Activated CD8-positive, alpha-beta memory T cell treated with anti-CD3 and anti-CD28 coated beads for 1 hour (primary cell): ENCODE measurements at places on chromosomes 4 and X.
A peak's percentile ranks its signal among the peaks of the same experiment; 100 is the strongest.

DNA sequence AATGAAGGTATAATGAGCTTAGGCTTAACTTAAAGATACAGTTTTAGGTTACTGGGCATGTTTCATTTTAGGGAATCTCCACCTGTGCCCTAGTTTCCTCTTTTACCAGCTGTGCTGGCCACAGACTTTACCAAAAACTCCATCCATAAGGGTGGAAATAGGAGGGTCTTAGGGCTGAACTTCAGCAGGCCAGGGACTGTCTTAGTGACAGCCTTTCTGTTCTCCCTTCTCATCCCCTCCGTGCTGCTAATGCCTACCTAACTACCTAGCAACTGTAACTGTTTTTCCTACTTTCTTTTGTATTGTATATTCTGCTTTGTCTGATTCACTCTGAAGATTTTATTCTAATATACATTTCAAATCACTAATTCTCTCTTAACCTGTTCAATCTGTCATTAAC is 1375.3 kb downstream of the PCDH18 start:
- no peak for DNase-seq

DNA sequence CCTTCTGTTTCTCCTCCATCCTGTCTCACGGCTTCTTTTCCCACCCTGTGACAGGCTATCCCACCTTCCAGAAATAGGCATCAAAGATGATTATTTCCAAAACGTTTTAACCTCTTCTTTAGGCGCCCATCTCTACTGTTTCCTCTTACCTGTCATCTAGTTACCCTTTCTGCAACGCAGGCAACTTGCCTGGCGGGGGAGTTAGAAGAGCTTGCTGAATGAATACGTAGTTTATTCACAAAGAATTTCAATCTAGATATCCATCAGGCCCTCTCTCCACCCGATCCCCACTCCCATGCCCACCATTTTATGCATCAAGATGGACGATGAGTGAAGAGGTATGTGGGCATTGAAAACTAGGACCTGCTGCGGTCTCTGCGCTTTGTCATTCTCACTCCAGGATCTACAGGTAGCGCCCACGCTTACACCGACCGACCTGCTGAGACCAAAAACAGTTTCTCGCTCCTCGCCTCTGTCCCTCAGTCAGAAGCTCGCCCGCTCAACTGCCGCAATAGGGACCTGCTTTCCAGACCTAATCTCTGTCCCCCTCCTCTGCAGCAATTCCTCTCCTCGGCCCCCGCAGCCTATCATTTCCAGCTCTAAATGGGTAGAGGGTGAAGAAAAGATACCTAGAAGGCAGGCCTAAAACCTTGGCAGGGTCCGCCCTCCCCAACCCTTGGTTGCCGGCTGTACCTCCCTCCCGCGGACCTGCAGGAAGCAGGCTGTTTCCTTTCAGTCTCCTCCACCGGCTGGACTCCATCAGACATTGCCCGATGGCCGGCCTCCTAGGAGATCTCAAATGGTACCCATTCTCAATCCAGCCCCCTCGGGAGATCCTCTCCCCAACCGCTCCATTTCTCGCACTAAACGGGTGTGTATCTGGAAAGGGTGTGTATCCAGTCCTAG is 624 bp downstream of the BEX5 start:
- DNase-seq: no peak

- no peak for DNase-seq
These were observed 15.1 kb upstream of the PPP2R2C start for GRCh38 chr4:6487466-6487865.

- DNase-seq: no peak
These were observed at the start of gene FRMD7 for GRCh38 chrX:132127743-132128142. Gene FRMD7, minus strand, starts transcription at chrX:132128020. Its CDS starts 176 bp downstream, at chrX:132127844.

DNA sequence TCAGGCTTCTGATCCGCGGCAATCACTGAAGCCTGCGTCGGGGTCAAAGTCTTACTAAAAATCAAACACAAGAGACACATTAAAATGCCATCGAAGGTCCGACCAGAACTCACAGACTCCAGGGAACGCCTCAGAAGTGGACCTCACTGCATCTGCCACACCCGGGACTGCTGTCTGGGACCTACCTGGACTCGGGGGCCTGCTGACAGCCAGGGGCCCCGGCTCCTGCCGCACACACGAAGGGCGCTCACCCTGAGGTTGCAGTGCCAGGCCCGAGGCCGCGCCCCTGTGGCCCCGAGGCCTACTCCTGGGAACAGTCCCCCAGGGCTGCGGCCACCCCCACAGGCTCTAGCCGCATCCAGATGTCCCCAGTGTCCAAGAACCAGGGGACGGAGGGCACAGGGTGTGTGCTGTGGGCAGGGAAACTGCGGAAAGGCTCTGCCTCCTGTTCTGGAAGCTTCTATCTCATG is 7.4 kb downstream of the CTBP1 start:
- no peak for DNase-seq

- DNase-seq: no peak
These were observed 25.7 kb upstream of the XIAP start for GRCh38 chrX:123834116-123834515.

- no peak for DNase-seq
These were observed 225.2 kb upstream of the DKK2 start for GRCh38 chr4:107261241-107261874.

- DNase-seq: no peak
These were observed 231.5 kb downstream of the BCOR start for GRCh38 chrX:39866229-39866628.

DNA sequence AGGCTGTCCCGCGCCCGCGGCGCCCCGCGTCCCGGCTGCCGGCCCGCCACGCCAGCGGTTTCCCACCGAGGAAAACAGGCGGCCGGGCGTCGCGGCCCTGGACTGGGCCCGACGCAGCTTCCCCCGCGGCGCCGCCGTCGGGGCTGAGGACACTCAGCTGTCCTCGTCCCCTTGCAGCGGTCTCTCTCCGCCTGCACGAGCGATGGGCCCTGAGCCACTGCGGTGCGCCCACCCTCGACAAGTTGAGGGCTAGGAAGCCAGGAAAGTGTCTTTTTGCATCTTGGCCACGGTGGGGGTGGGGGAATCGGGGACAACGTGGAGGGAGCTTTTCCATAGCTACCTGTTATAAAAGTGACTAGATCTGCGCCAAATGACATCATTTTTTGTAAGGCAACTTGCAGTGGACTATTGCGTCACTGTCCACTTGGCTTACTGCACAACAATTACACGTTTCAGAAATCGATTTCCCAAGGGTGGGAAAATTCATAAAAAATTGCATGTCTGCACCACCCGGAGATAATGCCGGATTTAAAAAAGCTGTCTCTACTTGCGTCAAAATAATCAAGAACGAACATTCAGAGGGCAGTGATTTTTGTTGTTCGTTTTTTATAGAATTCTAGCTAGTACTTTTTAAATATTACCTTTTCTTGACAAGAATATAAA is 1.1 kb downstream of the KLHL15 start:
- DNase-seq: no peak

DNA sequence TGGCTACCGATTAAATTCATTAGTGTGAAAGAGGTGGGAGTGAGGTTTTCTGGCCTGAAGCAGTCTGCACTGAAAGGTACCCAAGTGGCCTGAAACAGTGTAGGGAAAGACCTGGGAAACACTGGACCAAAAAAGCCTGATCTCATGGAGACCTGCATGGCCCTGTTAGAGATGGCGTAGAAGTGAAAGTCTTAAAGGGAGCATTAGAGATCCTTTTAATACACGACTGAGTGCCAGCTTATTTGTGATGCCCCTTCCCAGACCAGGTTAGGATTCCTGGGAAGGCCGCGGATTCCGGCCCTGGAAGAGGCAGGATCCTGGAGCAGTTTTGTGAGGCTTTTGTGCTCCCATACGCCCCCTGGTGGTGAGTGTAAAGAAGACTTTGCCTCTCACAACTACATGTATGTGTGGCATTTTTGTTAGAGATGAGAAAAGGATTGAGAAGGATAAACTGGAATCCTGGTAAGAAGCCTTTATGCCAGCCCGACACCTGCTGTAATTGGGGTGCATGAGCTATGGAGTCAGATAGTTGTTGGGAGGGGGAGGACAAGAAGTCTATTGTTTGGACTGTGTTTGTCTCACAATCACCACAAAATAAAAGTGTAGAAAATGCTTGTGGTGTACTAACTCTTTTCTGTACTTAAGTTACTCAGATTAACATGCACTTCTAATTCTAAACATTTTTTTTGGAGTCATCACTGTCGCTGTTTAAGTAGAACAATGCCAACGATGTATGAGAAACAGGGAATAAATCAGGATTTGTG is 54.0 kb downstream of the JADE1 start:
- peak; percentile 49 for DNase-seq

GRCh38 chrX:101785142-101785541 is 125.5 kb upstream of the ARMCX2 start:
- DNase-seq: no peak

- no peak for DNase-seq
These were observed 37.4 kb upstream of the SLC10A4 start for GRCh38 chr4:48445704-48446103.

- no peak for DNase-seq
These were observed 507.5 kb downstream of the SPOCK3 start for GRCh38 chr4:166726832-166727231.

GRCh38 chr4:171478181-171478580 is 335.0 kb upstream of the GALNTL6 start:
- no peak for DNase-seq

- no peak for DNase-seq
These were observed 111.2 kb downstream of the ELOVL6 start for GRCh38 chr4:110087070-110087708.

DNA sequence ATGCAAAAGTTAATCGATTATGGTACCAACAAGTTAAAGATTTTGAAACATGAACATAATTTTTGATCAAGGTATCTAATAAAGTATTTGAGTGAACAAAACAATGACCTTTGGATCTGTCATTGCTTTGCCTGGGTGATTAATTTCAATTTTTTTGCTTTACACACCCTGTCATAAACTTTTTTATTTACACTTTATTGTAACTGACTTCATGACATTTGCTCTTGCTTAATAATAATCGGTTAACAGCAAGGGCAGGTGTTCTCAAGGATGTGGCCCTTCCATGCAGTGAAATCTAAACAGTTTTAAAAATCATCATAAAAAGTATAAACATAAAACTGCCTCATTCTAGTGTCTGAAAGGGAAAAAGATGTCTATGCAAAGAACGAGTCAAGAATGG is 24.1 kb downstream of the ATOH1 start:
- DNase-seq: no peak

GRCh38 chr4:69376450-69376849 is 96.2 kb downstream of the UGT2B28 start:
- no peak for DNase-seq

DNA sequence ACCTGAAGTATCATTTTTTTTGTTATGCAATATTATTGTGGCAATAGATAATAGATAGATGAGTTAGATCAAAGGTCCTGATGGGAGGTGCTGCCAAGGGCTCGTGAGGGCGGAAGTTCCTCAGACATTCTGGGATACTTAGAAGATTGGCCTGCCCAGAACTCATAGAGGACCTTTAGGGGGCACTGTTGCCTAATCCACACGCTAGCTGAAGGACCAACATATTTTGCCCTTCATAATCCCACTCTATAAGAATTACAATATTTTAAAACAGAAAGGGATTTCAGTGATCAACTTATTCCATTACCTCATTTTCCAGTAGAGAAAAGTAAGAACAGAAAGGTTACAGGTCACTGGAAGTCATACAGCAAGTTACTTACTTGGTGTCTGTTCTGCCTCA is 22.9 kb upstream of the COX7B2 start:
- DNase-seq: no peak

- no peak for DNase-seq
These were observed 66.9 kb upstream of the PCDH7 start for GRCh38 chr4:30653291-30653690.

GRCh38 chrX:120090208-120090607 is 12.7 kb upstream of the RHOXF2B start:
- DNase-seq: no peak

DNA sequence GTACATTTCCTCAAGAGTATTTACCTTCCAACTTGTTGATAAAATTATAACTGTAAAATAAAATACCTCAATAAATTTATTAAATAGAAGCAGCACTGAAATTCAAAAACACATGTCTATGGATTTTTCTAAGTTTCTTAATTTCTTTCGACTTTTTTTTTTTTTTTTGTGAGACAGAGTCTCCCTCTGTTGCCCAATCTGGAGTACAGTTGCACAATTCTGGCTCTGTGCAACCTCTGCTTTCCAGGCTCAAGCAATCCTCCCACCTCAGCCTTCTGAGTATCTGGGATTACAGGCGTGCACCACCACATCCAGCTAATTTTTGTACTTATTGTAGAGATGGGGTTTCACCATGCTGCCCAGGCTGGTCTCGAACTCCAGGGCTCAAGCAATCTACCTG is 79.8 kb downstream of the IQCM start:
- no peak for DNase-seq

- DNase-seq: no peak
These were observed 7.2 kb downstream of the GNRHR start for GRCh38 chr4:67746797-67747495.

GRCh38 chrX:3806630-3807029 is 93.2 kb upstream of the PRKX start:
- DNase-seq: no peak

DNA sequence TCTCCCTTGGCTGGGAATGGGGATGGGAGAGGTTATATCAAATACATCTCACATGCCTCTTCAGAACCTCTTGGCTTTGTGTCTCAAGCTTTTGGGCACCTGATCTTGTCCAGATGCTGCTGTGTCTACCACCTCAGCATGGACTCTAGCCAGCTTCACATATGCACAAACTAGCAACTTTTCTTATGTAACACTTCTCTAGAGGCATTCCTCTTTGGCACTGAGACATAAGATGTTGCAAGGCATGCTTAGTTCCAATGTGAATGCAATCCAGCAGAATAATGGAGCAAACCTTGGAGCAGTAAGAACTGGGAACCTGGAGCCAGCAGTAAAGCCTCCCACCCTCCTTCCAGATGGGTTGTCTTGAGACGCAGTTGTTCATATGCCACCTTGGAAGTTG is 113.4 kb upstream of the TMEM47 start:
- no peak for DNase-seq

GRCh38 chr4:656436-657337 is 17.4 kb downstream of the ATP5ME start:
- no peak for DNase-seq

- DNase-seq: no peak
These were observed 20.0 kb downstream of the OPHN1 start for GRCh38 chrX:68413254-68413653.

DNA sequence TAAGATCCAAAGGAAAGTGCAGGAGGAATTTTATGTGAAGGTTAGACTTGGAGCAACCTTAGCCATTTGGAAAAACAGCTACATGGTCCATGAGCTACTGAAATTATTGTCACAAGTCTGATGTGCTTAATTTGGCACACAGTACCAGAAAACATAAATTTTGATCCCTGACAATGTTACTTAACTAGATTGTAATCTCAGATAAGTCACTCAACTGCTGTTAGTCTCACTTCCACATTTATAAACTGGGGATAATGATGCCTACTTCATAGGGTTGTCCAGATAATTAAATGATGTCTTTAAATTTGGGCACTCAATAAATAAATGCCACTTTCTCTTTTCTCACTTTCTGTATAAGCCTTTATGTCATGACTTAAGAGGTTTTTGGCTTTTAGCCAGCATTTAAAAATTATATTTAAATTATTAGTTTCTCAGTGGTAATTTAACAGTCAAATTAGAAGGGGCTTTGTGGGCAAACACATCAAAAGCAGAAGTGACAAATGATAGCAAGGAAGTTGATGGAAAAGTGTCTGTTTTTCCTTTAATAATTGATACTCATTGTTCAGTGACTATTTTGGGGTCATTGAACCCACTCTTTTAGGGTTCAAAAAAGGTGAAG is 58.3 kb downstream of the PAQR3 start:
- DNase-seq: no peak
